ENCODE measurements at places on chromosomes 5 and 9.

- DNase-seq = no peak
Measured at GRCh38 chr5:143117821-143118220, 285.7 kb downstream of the NR3C1 start.

- DNase-seq = no peak
Measured at GRCh38 chr9:128902351-128903078, 18.3 kb upstream of the PHYHD1 start.

DNA sequence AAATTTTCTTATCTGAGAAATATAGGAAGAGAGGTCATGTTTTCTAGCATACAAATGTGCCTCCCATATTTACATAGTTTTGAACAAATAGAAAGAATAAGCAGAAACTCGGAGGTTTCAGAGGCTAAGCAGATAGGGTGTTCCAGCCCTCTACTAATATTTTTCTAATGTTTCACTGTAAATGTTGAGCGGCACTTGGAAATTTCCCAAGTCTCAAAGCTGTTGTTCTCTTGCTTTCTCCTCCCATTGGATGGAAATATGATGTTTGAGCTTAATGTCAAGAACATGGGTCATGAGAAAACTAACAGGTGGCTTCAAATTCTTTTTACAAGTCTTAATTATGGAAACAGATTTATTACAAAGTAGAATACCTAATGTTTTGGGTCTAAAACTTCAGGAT, 5.1 kb downstream of the SPINK1 start:
- DNase-seq = no peak

GRCh38 chr9:84296146-84296843, 44.3 kb downstream of the SLC28A3 start:
- peak; percentile 51 for DNase-seq

GRCh38 chr5:170538696-170539586, 35.1 kb downstream of the KCNIP1 start:
- no peak for DNase-seq

GRCh38 chr5:10501554-10502075, 59.9 kb downstream of the ROPN1L start:
- DNase-seq = no peak

DNA sequence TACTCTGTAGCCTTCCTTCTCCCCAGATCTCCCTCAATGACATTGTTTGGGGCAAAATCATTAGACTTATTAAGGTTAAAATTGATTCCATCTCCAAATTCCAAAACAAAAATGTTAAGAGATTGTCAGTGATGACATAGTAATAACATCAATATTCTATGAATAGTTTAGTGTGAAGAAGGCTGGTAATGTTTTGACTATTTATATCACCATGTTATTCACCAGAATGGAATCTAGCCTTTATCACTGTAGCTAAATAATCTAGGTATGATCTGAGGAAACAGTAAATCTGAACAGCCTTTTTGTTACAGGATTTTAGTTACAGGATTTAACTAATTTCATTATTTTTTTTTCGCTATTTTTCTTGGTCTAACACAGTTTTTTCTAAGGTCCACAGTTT, 929 bp upstream of the PLPP6 start:
- DNase-seq = peak; percentile 34

GRCh38 chr5:86500947-86501346, 116.8 kb upstream of the COX7C start:
- DNase-seq = no peak

DNA sequence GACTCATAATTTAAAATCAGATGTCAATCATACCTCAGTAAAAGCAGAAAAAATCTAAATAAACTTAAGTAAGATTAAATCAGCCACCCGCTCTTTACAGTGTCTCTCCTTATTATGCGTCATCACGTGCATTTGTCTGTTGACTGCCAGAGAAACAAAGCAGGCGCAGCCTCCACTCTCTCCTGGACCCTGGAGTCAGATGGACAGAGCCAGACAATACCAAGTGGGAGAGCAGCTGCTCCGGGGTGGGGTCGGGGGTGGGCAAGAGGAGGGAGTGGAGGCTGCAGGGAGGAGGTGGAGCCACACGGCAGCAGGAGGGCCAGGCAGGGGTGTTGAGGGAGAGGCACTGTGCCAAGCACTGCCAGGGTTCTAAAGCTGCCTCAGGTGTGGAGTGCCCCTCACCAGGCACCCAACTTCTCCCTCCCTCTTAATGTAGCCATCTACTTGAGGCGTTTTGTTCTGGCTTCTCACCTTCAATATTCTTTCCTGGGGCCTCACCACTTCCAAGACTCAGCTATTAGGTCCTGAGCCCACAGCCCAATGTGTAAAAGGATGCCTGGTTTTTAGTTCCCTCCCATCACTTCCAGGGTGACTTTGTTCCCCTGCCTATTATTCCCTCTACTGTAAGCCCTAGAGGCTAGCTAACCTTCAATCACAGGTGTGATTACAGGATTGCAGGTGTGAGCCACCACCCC, 96.3 kb downstream of the GLDC start:
- DNase-seq = no peak

- peak; percentile 80 for DNase-seq
Measured at GRCh38 chr5:154405078-154405792, 40.6 kb upstream of the SAP30L start.

DNA sequence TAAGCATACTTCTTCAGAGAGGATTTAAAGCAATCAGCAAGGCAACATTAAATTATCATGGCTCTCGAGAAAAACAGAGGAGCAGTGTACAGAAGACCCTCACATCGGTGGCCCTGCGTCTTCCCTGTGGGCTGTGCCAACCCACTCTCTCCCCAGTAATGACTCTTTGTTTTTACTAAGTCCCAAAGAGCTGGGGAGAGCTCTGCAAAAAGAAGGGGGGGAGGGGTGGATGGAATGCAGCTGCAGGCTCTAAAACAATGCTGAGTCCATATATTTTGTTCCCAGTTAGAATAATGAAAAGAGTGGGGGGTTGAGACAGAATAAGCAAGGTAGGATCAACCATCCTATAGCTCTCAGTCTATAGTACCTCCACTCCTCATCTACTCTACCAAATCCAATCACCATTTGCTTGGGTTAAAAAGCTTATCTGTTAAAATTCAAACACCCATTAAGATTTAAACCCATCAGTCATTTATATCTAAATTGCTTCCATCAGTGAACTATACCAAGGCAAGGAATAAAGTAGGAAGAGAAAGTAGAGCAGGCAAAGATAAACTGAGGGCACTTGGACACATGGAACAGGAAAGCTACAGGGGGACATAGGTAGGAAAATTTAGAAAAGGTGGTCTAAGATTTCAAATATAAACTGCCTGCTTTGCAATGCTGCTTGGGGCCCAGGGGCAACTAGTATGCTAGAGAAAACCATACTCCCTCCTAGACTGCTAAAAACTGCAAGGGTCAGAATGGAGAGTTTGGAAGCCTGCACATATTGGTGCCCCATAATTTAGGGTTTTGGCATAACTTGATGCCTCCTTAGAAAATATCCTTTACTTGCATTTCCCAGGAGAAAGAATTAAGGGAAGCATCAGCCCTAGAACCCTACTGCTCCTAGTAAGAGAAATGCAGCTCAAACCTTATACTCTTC, 20.6 kb downstream of the ELL2 start:
- DNase-seq = peak; percentile 36

GRCh38 chr9:106104887-106105286, 410.5 kb downstream of the TMEM38B start:
- DNase-seq = no peak

GRCh38 chr5:33641744-33642505, 201.2 kb downstream of the TARS1 start:
- DNase-seq = peak; percentile 69

- DNase-seq = no peak
Measured at GRCh38 chr9:122785269-122785668, 3.5 kb upstream of the OR5C1 start.

DNA sequence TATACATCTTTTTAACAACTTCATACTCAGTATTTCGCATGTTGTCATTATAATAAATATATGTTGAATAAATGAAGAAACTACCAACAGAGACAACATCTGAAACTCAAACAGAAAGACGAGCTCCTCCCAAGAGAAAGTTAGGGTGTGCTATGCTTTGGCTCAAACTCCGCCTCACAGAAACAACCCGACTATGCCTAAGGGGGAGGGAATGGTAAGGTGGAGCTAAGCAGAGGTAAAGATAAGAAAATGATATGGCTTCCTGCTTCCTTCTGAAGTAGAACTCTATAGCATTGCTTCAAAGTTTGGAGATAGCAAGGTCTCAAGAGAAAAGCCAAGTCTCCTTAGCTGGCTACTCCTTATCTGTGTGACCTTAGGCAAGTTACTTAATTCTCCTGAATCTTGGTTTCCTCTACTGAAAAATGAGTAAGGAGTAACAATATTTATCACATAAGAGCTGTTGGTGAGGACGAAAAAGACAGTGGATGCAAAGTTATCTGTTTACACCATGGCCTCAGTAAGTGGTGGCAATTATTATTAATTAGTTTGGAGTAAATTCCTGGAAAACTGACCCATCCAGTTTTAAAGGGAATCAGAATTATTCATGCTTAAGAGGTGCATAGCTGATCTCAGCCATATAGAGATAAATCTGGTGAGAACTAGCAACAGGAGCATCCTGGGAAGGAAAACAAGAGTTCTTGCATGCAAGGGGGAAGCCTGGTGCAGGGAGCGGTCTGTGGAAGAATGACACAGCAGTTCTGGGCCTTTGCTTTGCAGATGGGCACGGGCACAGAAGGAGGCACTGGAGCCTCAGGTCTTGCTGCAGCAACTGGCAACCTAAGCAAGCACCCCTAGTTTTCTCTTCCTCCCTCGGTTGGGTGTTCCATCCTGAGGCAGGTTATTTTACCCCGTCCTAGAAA, 73.3 kb downstream of the GLIS3 start:
- no peak for DNase-seq

- DNase-seq = no peak
Measured at GRCh38 chr5:104937598-104937997, 1375.0 kb upstream of the NUDT12 start.

DNA sequence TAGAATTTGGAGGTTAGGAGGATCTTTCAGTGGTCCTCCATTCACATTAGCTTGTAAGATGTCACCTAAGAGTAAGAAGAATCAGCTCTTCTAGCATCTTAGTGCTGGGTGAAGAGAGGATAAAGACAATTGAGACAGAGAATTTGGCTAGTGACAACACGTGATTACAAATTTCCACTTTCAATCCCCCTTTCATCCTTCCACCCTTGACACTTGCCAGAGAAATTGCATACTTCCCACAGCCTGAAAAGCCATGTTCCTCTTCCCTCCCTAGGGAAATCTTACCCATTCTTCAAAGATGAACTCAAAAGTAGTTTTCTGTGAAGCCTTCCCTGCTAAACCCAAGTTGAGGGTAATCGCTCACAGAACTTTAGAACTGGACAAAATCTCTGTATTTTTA, 282.6 kb upstream of the PTGER4 start:
- DNase-seq = no peak

GRCh38 chr9:1170918-1171317, 120.8 kb downstream of the DMRT2 start:
- DNase-seq = no peak

DNA sequence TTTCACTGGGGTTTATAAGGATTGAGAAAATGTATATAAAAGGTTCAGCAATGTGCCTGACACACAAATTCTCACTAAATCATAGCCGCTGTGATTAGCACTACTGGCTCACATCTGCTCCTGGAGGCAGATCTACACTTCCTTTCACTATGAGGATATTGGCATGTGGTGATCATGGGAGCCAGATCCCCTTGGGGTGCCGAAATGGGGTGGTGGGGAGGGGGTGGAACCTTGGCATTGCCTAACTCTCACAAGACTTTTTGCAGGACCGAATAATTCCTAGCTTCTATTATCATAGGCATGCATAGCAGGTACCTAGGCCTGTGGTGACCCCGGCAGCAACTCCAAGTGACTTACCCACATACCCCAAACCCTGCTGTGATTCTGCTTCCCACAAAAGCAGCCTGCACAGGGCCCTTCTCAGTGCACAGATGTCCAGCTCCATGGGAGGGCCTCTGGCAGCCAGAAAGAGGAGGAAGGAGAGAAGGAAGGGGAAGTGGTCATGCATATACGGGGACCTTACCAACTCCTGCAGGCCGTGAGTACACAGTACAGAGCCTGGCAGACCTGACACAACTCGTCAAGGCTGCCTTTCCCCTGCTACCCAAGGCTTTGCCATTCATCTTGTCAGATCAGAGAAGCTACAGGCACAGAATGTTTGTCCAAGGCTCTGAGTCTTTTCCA, 61.3 kb upstream of the IQGAP2 start:
- no peak for DNase-seq

GRCh38 chr9:106970219-106970975, 107.4 kb downstream of the ZNF462 start:
- DNase-seq = no peak

DNA sequence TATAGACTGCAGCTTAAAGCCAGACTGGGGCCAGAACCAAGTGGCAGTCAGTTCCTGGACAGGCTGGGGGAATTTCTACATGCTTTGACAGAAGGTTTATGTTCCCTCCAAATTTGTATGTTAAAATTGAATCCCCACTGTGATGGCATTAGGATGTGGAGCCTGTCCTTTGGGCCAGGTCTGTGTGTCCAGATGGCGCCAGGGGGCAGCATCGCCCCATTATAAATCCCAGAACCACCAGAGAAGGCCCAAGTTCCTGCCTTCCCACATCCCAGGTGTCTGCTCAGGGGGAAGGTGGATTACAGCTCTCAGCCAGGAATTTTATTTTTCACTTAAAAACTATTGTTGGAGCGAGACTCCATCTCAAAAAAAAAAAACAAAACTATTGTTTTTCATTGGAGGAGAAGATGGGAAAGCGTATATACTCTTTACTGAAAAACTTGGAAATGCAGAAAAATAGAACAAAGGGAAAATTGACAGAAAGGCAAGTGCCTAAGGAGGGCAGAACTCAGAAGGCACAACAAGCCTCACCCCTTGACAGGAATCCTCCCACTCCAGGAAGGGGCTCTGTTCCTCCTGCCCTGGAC, 5.0 kb downstream of the IL3 start:
- DNase-seq = peak; percentile 85

DNA sequence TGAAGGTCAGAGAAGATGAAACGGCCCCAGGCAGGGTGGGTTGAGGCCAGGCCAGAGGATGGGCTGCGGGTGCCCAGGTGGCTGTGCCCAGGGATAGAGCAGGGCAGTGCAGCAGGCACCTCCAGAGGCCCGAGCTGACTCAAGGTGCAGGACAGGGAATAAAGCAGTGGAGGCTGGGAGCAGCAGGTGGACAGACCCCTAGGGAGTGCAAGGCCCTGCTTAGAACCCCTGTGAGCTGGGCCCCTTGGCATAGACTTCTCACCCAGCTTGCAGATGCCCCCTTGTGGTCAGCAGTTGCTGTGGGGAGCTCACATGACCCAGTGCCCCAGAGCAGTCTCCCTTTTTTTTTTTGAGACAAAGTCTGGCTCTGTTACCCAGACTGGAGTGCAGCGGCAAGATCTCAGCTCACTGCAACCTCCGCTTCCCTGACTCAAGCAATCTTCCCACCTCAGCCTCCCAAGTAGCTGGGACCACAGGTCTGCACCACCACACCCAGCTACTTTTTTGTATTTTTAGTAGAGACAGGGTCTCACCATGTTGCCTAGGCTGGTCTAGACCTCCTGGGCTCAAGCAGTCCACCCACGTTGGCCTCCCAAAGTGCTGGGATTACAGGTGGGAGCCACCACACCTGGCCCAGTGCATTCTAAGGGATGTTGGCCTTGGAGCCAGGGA, 118.8 kb downstream of the WNK2 start:
- peak; percentile 66 for DNase-seq

DNA sequence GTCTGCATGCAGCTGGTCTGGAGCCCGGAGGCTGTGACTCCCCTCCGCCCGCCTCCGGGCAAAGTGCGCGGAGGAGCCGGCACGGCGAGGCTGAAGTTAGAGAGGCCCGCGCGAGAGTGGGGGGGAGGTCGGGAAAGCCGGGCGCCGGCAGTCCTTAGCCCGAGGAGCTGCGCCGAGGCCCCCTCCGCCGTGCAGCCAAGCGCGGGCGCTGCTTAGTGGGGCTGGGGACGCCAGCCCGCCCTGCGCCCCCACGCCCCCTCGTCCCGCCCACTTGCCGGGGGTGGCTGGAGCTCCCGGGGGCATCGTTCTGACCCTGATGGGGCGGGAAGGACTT, 403 bp downstream of the NINJ1 start:
- DNase-seq = no peak

Data from cardiac fibroblast (primary cell).